ENCODE measurements at places on chromosomes 6 and 20.
A peak's percentile ranks its signal among the peaks of the same experiment; 100 is the strongest.

GRCh38 chr6:129766959-129767728 lies 57.2 kb upstream of the ARHGAP18 start:
- peak; percentile 79 for DNase-seq

- no peak for DNase-seq
These were observed 51.9 kb downstream of the HIVEP2 start for GRCh38 chr6:142893088-142893487.

GRCh38 chr6:7373739-7374138 lies 15.8 kb downstream of the CAGE1 start:
- no peak for DNase-seq

DNA sequence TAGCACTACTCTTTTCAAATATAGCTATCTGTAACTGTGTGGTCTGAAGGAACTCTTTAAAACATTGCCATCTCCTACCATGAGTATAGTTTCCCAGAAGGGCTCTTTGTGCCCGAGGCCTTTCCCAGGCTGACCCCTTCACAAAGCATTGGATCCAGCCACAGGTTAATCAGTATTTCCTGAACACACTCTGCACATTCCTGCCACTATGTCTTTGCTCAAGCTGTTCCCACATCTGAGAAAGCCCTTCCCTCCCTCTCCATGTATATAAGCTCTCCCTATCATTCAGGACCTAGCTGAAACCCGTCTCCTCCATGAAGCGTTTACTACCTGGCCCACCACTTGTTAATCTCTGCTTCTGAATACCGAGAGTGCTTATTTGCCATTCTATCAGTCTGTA lies 47.8 kb upstream of the PKHD1 start:
- no peak for DNase-seq
